Activated CD8-positive, alpha-beta T cell treated with anti-CD3 and anti-CD28 coated beads for 36 hours (primary cell): ENCODE measurements at places on chromosomes 1 and 21. TPM values are rescaled to one million over a fixed set of nuclear protein-coding genes. Genes with fewer than 3 reads are reported as not detected.
A peak's percentile ranks its signal among the peaks of the same experiment; 100 is the strongest.

The TSSK3 gene
- total RNA-seq, result 0.90 TPM

The CRYBG2 gene
- total RNA-seq, result 4.5 TPM

The RALGPS2 gene
- total RNA-seq, result 2.8 TPM

The AGT gene
- total RNA-seq, result not detected

The CFAP57 gene
- total RNA-seq, result 0.18 TPM

The ZNF678 gene
- total RNA-seq, result 7.4 TPM

The SPRR1B gene
- not detected for total RNA-seq

GRCh38 chr1:65198096-65198495 lies 50.1 kb downstream of the AK4 start:
- H3K36me3 ChIP-seq, result peaks cover 33% of the 10 kb centered on the region
- no peak for DNase-seq
- H3K4me3 ChIP-seq, result no peak overlapping the region
- no peak overlapping the region for H3K27ac ChIP-seq
- peaks cover 8% of the 10 kb centered on the region for H3K4me1 ChIP-seq

GRCh38 chr1:53025034-53025768 lies 36.8 kb upstream of the PODN start:
- no peak overlapping the region for H3K4me3 ChIP-seq
- no peak overlapping the region for H3K27ac ChIP-seq
- DNase-seq, result no peak
- H3K27me3 ChIP-seq, result no peaks in the 10 kb centered on the region
- peaks cover 5% of the 10 kb centered on the region for H3K4me1 ChIP-seq

- DNase-seq, result peak; percentile 86
- H3K27me3 ChIP-seq, result no peaks in the 10 kb centered on the region
- peak overlapping the region; percentile 88 for H3K27ac ChIP-seq
- H3K36me3 ChIP-seq, result peaks cover 82% of the 10 kb centered on the region
- H3K4me1 ChIP-seq, result peaks cover 56% of the 10 kb centered on the region
Measured at GRCh38 chr1:222654849-222655248, 37.0 kb downstream of the MIA3 start.

DNA sequence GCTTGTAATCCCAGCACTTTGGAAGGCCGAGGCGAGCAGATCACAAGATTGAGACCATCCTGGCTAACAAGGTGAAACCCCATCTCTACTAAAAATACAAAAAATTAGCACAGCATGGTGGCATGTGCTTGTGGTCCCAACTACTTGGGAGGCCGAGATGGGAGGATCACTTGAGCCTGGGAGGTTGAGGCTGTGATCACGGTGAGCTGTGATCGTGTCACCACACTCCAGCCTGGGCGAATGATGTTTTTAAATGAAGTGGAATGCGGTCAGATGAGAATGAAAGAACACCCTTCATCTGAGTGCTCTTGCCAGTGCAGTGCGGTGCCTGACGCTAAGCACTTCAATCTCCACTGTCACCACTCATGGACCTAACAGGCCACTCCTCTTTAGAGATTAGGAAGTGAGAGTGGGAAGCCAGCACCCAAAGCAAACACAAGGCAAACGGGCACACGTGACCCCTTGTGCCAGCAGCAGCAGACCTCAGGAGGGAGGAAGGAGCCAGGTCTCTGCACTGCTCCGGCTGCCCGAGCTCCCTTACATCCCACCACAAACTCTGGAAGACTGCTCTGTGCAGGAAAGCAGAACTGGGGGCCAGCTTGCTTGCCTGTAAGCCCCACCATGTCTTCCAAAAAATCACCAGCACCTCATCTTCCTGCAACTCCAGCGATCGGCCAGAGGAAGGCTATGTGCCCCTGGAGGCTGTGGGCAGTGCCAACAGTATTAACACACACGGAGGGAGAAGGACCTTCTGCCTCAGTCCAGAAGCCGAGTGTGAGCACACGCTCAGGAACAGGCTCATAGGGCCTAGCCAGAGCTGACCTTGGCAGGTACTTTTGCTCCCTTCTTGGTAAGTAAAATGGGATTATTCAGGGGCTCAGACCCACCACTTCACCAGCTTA lies 9.7 kb downstream of the CTNNBIP1 start:
- H3K4me3 ChIP-seq, result no peak overlapping the region
- H3K36me3 ChIP-seq, result no peaks in the 10 kb centered on the region
- H3K4me1 ChIP-seq, result peaks cover 30% of the 10 kb centered on the region
- no peaks in the 10 kb centered on the region for H3K27me3 ChIP-seq
- no peak for DNase-seq

DNA sequence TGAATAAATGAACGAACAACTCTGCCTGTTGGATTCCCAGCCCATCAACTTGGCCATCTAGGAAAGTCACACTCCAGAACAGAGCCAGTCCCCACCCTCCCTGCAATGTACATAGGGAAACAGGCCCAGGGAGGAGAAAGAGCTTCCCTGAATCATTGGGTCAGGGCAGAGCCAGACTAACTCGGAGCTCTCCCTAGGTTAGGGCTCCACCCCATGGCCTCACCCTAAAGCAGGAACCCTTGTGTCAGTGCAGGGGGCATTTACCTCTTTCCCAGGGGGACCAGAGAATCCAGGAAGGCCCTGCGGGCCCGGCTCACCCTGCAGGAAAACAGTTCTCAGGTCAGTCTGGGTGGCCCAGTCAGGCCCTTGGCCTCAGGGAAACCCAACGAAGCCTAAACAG lies 11.6 kb downstream of the COL9A2 start:
- no peak overlapping the region for H3K27ac ChIP-seq
- H3K4me3 ChIP-seq, result no peak overlapping the region
- no peaks in the 10 kb centered on the region for H3K27me3 ChIP-seq
- no peaks in the 10 kb centered on the region for H3K4me1 ChIP-seq
- DNase-seq, result peak; percentile 34

GRCh38 chr1:9613625-9614299 lies 25.1 kb downstream of the TMEM201 start:
- no peaks in the 10 kb centered on the region for H3K4me1 ChIP-seq
- no peaks in the 10 kb centered on the region for H3K27me3 ChIP-seq
- no peak overlapping the region for H3K4me3 ChIP-seq
- H3K27ac ChIP-seq, result no peak overlapping the region
- DNase-seq, result no peak
- H3K36me3 ChIP-seq, result peaks cover 11% of the 10 kb centered on the region

GRCh38 chr1:1272341-1273208 lies 1.1 kb downstream of the UBE2J2 start:
- peak overlapping the region; percentile 85 for H3K27ac ChIP-seq
- peak overlapping the region; percentile 90 for H3K4me3 ChIP-seq
- peaks cover 40% of the 10 kb centered on the region for H3K4me1 ChIP-seq
